ENCODE measurements at places on chromosomes 5 and 9.

GRCh38 chr5:132238169-132238744 is 10.6 kb upstream of the P4HA2 start:
- peak; percentile 74 for DNase-seq

DNA sequence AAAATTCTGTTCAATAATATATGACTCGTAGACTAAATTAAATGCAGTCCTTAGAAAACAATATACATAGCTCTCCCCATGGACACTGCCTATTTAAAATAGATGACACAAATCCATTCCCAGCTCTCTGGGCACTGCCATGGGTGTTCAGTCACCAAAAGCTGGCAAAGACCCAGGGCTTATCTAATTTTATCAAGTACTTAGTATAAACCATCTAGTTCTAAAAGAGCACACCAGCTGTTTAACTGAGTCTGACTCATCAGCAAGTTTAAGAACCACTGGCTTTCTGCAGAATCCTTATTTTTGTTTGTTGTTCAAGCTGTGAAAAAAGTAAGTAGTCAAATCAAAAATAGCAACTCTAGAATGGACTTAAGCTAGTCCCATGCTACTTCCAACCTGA is 107.6 kb downstream of the PLPP1 start:
- peak; percentile 68 for DNase-seq

GRCh38 chr5:112663146-112663545 is 74.5 kb upstream of the APC start:
- DNase-seq = no peak

- DNase-seq = peak; percentile 20
These were observed 97.7 kb downstream of the FNBP1 start for GRCh38 chr9:129945314-129945713.

DNA sequence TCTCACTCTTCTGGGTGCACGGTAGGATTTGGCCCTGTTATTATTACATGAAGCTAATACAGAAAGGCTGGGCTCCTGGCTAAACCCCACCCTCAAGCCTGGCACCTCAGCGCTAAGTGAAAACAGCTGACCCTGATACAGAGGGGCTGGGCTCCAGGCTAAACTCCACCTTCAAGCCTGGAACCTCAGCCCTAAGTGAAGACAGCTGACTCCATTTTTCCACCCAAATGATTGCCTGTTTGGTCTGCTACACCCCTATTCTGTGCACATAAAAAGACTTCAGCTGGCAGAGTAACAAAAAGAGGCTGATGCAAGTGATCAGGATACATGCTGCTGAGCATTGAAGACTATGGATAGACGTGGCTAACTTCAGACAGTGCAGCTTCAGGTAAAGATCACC is 148.4 kb upstream of the CLINT1 start:
- peak; percentile 31 for DNase-seq

GRCh38 chr9:79120533-79120932 is 451.2 kb upstream of the TLE4 start:
- DNase-seq = no peak

GRCh38 chr9:13863112-13863511 is 450.8 kb downstream of the NFIB start:
- no peak for DNase-seq

DNA sequence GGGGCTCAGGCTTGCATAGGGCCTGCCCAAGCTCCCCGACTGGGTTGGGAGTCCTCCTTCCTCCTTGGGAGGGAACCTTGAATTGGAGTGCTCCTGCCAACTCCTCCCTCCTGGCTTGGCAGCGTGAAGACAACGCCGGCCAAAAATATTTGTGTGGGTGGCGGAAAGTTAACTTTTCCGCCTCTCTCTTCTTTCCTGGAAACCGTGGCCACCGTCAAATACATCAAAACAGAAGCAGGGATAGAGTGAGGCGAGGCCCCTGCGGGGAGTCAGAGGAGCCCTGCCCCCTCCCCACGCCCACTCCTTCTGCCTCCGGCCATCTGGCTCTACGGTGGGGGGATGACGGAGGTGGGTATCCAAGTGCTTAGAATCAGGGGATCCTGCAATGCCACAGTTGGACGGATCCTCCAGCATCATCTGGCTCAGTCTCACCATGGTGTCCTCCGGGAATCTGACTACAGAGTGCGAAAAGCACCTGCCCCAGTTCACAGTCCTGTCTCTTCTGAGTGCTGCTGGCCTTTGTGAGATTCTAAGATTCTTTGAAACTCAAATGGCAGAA is 25.2 kb upstream of the SYNPO start:
- peak; percentile 83 for DNase-seq
